ENCODE measurements at places on chromosomes 6 and 20. TPM values are rescaled to one million over a fixed set of nuclear protein-coding genes. Genes with fewer than 3 reads are reported as not detected.
A peak's percentile ranks its signal among the peaks of the same experiment; 100 is the strongest.

The GSTA4 gene
- 16.3 TPM for total RNA-seq

DNA sequence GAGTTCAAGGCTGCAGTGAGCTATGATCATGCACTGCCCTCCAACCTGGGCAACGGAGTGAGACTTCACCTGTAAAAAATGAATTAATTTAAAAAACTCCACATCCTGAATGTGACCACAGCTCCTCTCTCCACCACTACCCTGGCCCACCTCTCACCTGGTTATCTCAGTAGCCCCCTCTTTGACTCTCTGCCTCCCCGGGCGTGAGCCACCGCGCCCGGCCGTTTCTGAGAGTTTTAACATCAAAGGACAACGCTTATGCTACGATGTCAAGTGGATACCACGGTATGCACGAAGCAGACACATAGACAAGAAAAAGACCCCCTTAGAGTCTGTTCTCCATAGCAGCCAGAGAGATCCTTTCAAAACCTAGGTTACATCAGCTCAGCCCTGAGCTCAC, 48.7 kb downstream of the FGD2 start:
- no peak for DNase-seq

- DNase-seq = no peak
These were observed 101.5 kb downstream of the RPP40 start for GRCh38 chr6:4902363-4902762.

- no peak for DNase-seq
These were observed 104.8 kb upstream of the EYA4 start for GRCh38 chr6:133136177-133136880.

DNA sequence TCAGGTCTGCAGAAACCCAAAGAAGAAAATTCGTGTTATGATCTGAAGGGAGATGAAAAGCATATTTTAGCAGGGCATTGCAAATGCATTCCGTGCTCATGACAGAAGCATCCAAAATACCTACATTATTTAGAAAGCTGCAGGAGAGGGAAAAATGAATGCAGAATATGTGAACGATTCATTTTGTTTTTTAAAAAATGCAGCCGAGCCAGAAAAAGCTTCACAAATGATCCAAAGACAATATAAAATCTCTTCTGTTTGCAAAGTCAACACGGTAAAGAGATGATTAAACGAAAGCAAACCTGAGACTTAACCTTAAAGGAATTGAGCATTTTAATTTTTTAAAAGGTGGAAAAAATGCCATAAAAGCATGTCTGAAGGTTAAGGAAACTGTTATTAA, 136.1 kb upstream of the SULF2 start:
- no peak for DNase-seq

GRCh38 chr6:135410856-135411255, 86.7 kb downstream of the AHI1 start:
- no peak for DNase-seq

DNA sequence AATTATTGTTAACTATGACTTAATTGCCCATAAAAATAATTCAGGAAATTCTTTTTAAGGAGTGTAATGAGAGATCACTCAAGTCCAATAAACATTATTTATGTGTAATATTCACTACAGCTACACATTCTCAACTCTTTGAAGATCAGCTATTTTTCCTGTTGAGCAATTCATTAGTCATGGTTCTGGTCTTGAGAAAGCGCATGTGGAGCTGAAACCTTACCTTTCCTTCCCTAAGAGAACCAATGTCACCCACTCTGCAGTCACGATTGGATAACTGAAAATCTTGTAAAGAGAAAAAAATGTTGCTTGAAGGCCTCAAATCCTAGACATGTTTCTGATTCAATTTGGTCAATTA, 736.9 kb upstream of the MARCKS start:
- no peak for DNase-seq

DNA sequence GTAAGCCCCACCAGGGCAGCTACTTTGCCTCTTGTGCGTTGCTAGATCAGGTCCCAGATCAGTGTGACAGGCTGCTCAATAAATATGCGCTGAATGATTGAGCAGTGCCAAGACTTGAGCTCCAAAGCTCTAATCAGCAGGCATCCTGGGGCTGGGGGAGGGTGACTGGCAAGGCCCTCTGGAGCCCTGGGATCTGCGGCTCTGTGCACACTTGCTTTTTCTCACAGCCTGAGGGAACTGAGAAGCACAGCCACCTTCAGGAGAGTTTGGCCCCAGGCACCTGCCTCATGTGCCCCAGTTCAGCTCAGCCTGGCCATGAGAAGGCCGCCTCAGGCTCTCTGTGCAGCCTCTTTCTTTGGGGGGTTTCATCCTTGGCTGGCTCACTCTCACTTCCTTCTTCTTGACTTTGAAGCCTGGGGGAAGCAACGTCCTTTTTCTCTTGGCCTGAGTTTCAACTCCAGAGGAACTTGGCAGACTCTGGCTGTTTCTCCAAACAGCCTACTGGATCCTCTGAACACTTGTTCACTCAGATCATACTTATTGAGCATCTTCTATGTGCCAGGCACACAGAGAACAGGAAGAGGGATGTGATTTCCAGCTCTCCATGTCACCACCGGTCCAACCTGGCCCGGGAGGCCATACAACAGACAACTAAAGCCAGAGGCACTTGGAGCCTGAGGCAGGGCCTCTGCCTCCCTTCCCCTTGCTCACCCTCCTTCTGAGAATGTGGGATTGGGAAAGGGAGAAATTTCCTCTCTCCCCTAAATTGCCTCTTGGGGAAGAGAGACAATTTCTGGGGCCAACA, 114.0 kb downstream of the VEGFA start:
- DNase-seq = no peak

- no peak for DNase-seq
These were observed 26.3 kb upstream of the TRAM2 start for GRCh38 chr6:52603000-52603795.

DNA sequence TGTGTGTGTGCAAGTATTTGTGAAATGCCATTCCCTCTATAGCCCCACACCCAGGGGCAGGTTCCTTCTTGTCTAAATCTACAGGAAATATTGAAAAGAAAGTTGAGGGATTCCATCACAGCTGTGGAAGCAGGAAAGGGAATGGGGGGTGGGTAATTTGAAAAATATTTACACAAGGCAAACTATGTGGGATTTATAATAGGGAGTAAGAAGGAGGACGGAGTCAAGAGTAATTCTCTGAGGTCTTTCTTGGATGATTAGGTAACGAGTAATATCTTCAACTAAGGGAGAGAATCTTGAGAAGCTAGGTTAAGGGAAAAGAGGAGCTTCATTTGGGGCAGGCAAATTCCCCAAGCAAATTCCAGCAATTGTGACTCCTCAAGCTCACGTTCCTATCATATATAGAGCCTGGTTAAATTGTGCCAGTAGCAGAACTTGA, 113.5 kb upstream of the SGK1 start:
- no peak for DNase-seq

- no peak for DNase-seq
These were observed 150.9 kb upstream of the HMGN3 start for GRCh38 chr6:79385333-79385732.

DNA sequence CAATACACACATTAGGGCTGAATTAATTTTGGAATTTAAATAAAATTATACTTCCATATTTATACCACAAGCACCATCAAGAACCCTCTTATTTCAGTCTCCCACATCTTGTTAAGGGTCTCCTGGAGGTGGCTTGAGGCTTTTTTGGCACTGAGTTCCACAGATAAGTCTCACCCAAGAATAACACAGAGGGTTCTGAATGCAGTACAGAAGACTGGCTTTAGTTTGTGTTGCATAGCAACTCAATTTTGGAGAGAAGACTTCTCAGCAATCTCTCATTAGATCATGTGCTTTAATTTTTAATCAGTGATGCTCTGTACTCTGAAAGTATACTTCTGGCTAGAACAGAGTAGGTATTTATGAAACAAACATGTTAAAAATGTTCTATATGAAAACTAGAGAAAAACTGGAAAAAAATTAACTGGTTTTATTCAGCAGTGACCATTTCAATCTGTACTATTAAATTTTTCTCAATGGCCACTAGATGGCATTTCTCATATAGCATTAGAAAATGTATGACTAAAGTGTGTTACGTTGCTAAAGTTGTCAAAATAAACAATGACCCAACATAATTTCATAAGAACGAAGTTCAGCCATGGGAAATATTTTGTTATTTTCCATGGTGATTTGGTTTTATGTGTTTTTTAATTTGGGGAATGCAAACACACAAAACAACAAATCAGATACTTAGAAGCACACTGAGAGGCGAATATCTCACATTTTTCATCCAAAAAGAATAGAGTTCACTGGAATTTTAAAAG, 32.7 kb upstream of the MAP7 start:
- DNase-seq = no peak

- peak; percentile 32 for DNase-seq
These were observed 573 bp downstream of the SNX3 start for GRCh38 chr6:108260126-108260808.

- DNase-seq = no peak
These were observed 12.4 kb downstream of the PSMF1 start for GRCh38 chr20:1130847-1131246.
